ENCODE measurements at places on chromosomes 2 and 18. TPM values are rescaled to one million over a fixed set of nuclear protein-coding genes. Genes with fewer than 3 reads are reported as not detected.

Gene RPIA
- total RNA-seq, result 6.3 TPM

GRCh38 chr2:233384015-233384414 lies 29.7 kb downstream of the DGKD start:
- no peak for DNase-seq

GRCh38 chr2:108184419-108184818 lies 55.3 kb upstream of the SULT1C3 start:
- DNase-seq, result no peak

GRCh38 chr18:46332286-46332801 lies 228.2 kb downstream of the HAUS1 start:
- no peak for DNase-seq

- no peak for DNase-seq
These were observed 73.5 kb downstream of the GLI2 start for GRCh38 chr2:120809151-120809550.

Gene NGEF
- total RNA-seq, result 25.1 TPM

Gene KCNF1
- total RNA-seq, result not detected
